Natural killer cell treated with Interleukin-12 subunit alpha and Interleukin-12 subunit beta and Interleukin-15 and Interleukin-18, amount 100 ng/mL, for 72 hours (primary cell): ENCODE measurements at places on chromosomes 11 and 22. TPM values are rescaled to one million over a fixed set of nuclear protein-coding genes. Genes with fewer than 3 reads are reported as not detected.

- H3K4me3 ChIP-seq = no peak overlapping the region
- no peak overlapping the region for H3K27ac ChIP-seq
- no peak for DNase-seq
- no peaks in the 10 kb centered on the region for H3K27me3 ChIP-seq
Observed at GRCh38 chr11:94821439-94821838, 53.3 kb downstream of the AMOTL1 start.

DNA sequence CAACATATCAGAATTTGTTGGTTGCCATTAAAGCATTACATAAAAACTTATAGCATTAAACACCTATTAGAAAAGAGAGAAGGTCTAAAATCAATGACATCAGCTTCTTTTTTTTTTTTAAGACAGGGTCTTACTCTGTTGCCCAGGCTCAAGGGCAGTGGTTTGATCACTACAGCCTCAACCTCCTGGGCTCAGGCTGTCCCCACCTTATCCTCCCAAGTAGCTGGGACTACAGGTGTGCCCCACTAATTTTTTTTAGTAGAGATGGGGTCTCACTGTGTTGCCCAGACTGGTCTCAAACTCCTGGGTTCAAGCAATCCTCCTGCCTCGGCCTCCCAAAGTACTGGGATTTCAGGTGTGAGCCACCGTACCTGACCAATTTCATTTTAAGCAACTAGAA, 57.9 kb downstream of the ARHGEF12 start:
- no peaks in the 10 kb centered on the region for H3K36me3 ChIP-seq
- no peaks in the 10 kb centered on the region for H3K27me3 ChIP-seq
- no peak for DNase-seq

- peaks cover 14% of the 10 kb centered on the region for H3K27me3 ChIP-seq
- no peaks in the 10 kb centered on the region for H3K4me1 ChIP-seq
- H3K27ac ChIP-seq = no peak overlapping the region
- no peaks in the 10 kb centered on the region for H3K36me3 ChIP-seq
- no peak overlapping the region for H3K4me3 ChIP-seq
Observed at GRCh38 chr11:119975561-119976152, 162.3 kb downstream of the TRIM29 start.

- H3K27me3 ChIP-seq = no peaks in the 10 kb centered on the region
- no peaks in the 10 kb centered on the region for H3K4me1 ChIP-seq
- DNase-seq = no peak
- no peak overlapping the region for H3K4me3 ChIP-seq
- H3K36me3 ChIP-seq = no peaks in the 10 kb centered on the region
Observed at GRCh38 chr11:76107971-76108370, 98.3 kb downstream of the WNT11 start.

DNA sequence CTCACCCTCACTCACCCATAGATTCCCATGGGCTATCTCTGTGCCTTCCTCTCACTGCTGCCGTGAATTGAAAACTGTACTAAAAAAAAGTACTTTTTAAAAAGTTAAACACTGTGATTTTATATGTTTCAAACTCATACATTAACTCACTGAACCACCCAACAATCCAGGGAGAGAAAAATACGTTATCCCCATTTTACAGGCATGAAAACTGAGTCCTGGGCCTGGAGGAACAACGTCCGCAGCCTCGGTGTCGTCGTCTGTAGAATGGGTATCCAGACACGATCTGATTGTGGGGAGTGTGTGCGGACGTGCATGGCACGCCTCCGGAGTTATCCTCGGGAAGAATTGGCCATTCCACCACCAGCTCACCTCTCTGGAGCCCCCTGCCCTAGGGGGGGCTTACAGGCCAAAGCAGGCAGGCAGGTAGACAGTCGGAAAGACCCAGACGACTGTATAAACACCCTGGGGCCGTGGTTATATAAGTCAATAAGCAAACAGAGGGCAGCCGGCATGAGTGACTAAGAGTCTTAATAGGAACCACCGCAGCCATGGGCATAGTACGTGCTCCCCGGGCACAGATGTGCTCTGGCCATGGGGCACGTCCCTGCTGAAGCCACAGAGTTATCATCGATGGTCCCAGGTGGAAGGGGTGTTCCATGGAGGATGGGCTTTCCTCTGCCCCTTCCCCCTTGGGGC, 7.1 kb upstream of the PDGFB start:
- H3K4me3 ChIP-seq = no peak overlapping the region
- no peak for DNase-seq
- no peaks in the 10 kb centered on the region for H3K36me3 ChIP-seq
- H3K27ac ChIP-seq = no peak overlapping the region

DNA sequence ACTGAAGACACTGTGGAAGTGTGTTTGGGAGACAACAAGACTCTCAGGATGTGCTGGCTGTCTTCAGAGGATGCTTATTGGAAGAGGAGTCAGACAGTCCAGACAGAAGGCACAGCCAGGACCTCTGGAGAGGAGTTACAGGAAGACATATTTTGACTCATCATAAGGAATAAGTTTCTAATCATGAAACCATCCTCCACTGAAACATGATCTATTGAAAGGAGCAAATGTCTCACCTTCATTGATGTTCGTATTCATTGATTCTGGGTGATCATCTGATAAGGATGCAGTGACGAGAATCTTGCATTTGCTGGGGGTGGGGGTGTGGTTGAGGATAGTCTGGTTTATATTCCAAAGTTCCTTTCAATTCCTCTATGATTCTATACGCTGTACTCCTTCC, 2.5 kb upstream of the CXCR5 start:
- no peaks in the 10 kb centered on the region for H3K27me3 ChIP-seq
- no peaks in the 10 kb centered on the region for H3K36me3 ChIP-seq
- H3K4me1 ChIP-seq = peaks cover 45% of the 10 kb centered on the region
- H3K27ac ChIP-seq = peak overlapping the region; percentile 56

DNA sequence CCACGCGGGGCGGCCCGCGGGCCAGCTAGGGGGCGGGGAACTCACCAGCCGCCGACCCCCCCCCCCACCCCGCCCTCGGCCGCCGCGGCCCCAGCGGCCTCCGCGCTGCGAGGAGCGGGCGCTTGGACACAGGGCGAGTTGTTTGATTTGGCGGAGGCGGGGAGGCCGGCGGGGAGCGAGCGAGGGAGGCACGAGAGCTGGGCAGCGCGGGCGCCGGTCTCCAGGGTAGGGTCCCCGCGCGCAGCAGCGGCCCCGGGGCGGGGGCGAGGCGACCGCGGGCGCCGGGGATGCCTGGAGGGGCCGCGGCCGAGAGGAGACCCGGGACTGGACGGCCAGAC, 64.4 kb downstream of the NAV2 start:
- H3K4me3 ChIP-seq = no peak overlapping the region
- no peaks in the 10 kb centered on the region for H3K4me1 ChIP-seq
- no peaks in the 10 kb centered on the region for H3K36me3 ChIP-seq
- no peak overlapping the region for H3K27ac ChIP-seq
- no peak for DNase-seq

- no peaks in the 10 kb centered on the region for H3K27me3 ChIP-seq
- no peak overlapping the region for H3K27ac ChIP-seq
- H3K4me3 ChIP-seq = no peak overlapping the region
- no peaks in the 10 kb centered on the region for H3K4me1 ChIP-seq
- DNase-seq = no peak
- H3K36me3 ChIP-seq = peaks cover 23% of the 10 kb centered on the region
Observed at GRCh38 chr22:22318723-22319465, 74.3 kb downstream of the VPREB1 start.

DNA sequence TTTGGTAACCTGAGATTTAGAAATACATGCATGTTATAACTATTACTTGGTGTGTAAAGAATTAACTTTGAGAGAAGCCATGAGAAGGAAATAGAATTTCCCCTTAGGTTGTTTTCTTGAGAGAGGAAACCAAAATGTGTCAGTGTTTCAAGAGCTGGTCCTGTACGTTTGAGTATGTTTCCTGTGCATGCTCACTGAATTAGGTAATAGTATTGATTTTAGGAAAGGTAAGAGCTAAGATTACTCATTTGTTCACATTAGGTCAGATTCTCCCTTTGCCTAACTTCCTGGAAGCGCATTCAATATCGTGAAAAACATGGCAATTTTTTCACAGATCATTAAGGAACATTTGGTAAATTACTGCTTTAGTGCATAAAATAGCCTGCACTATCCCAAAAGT, 49.3 kb upstream of the RDX start:
- H3K4me1 ChIP-seq = peaks cover 60% of the 10 kb centered on the region
- H3K27me3 ChIP-seq = no peaks in the 10 kb centered on the region
- H3K27ac ChIP-seq = peak overlapping the region; percentile 99
- H3K4me3 ChIP-seq = peak overlapping the region; percentile 83

DNA sequence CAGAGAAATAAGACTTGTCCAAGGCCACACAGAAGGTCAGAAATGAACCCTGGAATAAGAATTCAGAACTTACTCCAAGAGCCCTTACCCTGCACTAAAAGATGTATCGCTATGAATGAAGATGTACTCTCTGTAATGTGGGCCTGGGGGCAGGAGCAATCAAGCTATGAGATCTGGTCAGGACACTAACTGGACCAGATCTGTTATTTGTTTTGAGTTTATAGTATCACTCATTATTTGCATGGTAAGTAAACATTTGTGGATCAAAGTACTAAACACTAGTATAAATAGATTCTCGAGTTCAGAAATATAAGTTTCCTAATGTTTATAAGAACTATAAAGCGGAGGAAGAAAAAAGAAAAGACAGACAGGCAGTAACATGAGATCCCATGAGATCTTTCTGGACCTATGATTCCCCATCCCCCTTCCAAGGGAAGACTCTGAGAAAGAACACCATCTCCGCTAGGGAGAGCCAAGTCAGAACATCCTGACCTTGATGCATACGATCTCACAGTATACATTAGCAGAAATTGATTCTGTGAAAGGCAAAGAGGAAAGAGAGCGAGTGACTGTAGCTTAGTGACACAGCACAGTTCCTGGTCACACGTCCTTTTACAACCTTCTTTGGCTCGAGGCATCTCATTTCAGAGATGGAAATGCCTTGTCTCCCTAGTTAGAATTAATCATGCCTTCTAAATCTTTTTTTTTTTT, 71.2 kb downstream of the USP35 start:
- DNase-seq = no peak
- no peak overlapping the region for H3K4me3 ChIP-seq
- no peaks in the 10 kb centered on the region for H3K4me1 ChIP-seq
- H3K27ac ChIP-seq = no peak overlapping the region
- no peaks in the 10 kb centered on the region for H3K36me3 ChIP-seq
- H3K27me3 ChIP-seq = no peaks in the 10 kb centered on the region

- H3K27me3 ChIP-seq = peaks cover 11% of the 10 kb centered on the region
- no peak overlapping the region for H3K27ac ChIP-seq
- peaks cover 28% of the 10 kb centered on the region for H3K4me1 ChIP-seq
- H3K4me3 ChIP-seq = no peak overlapping the region
- no peaks in the 10 kb centered on the region for H3K36me3 ChIP-seq
Observed at GRCh38 chr11:60838132-60838531, 3.8 kb upstream of the CCDC86 start.

GRCh38 chr11:10866893-10867331, 9.1 kb upstream of the ZBED5 start:
- H3K27me3 ChIP-seq = no peaks in the 10 kb centered on the region
- H3K4me3 ChIP-seq = no peak overlapping the region
- no peak for DNase-seq
- peaks cover under 1% of the 10 kb centered on the region for H3K36me3 ChIP-seq

- H3K4me3 ChIP-seq = no peak overlapping the region
- peaks cover 9% of the 10 kb centered on the region for H3K4me1 ChIP-seq
- H3K36me3 ChIP-seq = no peaks in the 10 kb centered on the region
- peaks cover 15% of the 10 kb centered on the region for H3K27me3 ChIP-seq
- no peak overlapping the region for H3K27ac ChIP-seq
- no peak for DNase-seq
Observed at GRCh38 chr11:71539017-71539416, 1.2 kb downstream of the KRTAP5-8 start.

GRCh38 chr11:65014726-65015227, 817 bp downstream of the ARL2 start:
- no peaks in the 10 kb centered on the region for H3K27me3 ChIP-seq
- H3K4me1 ChIP-seq = peaks cover 26% of the 10 kb centered on the region
- DNase-seq = no peak
- H3K27ac ChIP-seq = peak overlapping the region; percentile 60
- peak overlapping the region; percentile 83 for H3K4me3 ChIP-seq

DNA sequence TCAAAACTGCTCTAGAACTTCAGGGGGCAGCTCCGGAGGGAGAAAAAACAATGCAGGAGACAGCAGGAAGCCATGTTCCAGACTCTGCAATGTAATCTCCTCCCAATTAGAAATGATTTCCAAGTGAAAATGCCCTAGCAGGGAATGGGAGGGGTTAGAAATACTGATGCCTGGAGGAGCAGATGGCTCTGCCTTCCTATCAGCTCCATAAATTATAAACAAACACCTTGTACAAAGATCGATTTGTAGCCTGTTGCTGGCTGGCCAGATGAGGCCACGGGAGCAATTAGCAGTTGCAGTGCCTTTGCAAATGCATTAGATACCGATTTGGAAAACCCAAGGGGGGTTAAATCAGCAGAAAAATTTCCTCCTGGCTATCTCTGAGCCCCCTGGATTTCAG, 46.6 kb upstream of the CHRM4 start:
- peaks cover 4% of the 10 kb centered on the region for H3K36me3 ChIP-seq
- H3K4me3 ChIP-seq = no peak overlapping the region
- no peaks in the 10 kb centered on the region for H3K27me3 ChIP-seq
- peaks cover 6% of the 10 kb centered on the region for H3K4me1 ChIP-seq
- no peak for DNase-seq

DNA sequence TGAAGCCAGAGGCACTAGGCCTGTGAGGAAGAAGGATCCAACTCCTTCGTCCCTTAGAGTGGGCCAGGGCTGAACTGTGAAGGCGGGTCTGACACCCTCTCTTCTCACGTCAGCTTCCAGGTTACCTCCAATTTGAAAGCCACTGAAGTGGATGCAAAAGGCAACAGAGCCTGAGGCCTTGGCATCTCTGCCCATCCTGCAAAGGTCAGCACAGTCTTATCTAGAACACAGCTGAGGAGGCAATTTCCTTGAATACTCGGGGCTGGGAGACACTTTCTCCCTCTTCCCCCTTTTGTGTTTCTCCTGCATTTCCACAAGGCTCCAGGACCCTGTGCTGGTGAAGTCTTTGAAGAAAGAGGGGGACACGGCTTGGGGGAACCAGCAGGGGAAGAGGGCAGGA, 91.6 kb upstream of the PAX6 start:
- no peak overlapping the region for H3K27ac ChIP-seq
- H3K36me3 ChIP-seq = peaks cover 7% of the 10 kb centered on the region
- peaks cover 41% of the 10 kb centered on the region for H3K27me3 ChIP-seq
- no peak overlapping the region for H3K4me3 ChIP-seq
- no peak for DNase-seq

GSTT2B gene
- not detected for total RNA-seq

MMP7 gene
- not detected for total RNA-seq

RIC3 gene
- total RNA-seq = 1.4 TPM

RFPL3 gene
- not detected for total RNA-seq

LYVE1 gene
- total RNA-seq = not detected

MS4A4E gene
- not detected for total RNA-seq

F2 gene
- total RNA-seq = not detected

CCDC88B gene
- 172 TPM for total RNA-seq

CD248 gene
- total RNA-seq = 0.59 TPM

ATXN10 gene
- 74.0 TPM for total RNA-seq

PCSK7 gene
- 140 TPM for total RNA-seq

MMP12 gene
- not detected for total RNA-seq

KCNK4 gene
- not detected for total RNA-seq

OR6X1 gene
- total RNA-seq = not detected

CCND1 gene
- 0.67 TPM for total RNA-seq

CCDC89 gene
- 1.7 TPM for total RNA-seq
